ENCODE measurements at places on chromosomes 1 and 21.

DNA sequence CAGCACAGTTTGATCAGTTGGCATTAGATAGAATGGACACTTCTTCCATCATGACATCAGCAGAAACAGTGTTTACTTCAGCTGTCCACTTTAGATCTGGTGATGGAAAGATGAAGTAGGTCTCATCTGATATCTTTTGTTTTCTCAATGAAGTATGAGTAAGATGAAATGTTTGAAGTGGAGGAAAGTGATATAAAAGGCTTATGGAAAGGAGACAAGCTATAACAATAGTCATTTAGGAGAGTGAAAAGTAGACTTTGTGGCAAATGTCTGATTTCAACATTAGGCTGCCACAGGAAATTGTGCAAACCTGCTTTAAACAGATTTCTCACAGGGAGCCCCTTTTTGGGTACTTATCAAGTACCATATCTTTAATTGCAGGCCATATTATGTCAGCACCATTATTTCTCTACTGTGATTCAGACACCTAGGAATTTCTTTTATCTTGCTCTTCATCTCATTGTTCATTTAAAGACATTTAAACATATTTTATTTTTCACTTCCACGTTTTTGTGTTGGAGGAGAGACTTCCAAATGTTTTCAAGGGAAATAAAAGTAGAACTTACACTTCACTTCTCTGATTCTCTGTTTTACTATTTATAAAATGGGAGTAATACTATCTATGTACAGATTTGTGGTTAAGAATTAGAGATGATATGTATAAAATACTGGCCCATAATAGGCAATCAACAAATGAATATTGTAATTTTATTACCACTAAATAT lies 18.1 kb downstream of the PDC start:
- ATAC-seq: peak; percentile 40

DNA sequence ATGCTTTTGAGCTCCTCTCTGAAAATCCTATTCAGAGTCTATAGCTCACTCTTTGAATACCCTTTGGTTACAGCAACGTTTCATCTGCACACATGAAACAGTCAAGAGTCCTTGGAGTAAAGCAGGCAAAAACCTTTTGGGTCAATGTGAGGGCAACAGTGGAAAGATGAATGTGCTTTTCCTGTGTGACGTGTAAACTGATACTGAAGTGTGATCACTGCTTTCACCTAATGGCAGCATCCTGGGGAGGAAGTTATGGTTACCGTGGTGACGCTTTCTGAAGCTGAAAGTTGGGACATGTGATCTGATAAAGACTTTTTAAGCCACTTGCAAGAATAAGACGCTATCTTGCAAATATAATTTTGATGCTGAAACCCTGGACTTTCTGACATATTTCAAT lies 160.0 kb downstream of the SEC16B start:
- no peak for ATAC-seq

DNA sequence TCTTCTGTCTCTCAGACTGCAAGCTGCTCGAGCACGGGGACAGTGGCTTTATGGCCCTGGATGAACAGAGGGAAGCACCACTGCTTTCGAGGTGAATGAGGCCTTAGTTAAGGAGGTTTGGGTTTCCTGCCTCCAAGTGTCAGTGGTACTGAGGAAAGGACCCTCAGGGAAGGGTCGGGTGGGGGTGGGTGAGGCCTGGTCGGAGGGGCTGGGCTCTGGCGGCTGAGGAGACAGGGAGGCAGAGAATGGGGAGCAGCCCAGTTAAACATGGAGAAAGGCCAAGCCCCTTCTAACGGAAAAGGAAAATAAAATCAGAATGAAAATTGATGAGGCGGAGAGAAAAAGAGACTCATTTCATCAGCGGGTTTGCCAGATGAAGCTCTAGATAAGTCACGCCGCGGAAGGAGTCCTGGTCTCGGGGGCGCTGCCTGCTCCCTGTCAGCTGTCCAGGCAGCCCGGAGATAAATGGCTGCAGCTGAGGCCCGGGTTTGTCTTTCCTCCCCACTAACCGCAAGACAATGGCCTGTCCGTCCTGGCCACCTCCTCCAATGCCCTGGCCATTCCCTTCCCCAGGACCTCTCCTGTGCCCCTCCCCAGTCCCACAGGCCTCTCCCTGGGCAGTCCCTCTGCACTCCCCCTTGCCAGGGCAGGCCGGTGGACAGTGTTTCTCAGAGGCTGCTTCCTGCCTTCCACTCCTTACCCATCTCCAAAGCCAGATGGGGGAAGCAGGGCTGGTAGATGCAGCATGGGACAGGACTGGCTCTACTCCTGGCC lies 55.2 kb downstream of the LRRN2 start:
- no peak for ATAC-seq

GRCh38 chr1:90106311-90106710 lies 111.4 kb downstream of the ZNF326 start:
- ATAC-seq: no peak

- no peak for ATAC-seq
These were observed 552.4 kb upstream of the CHRM3 start for GRCh38 chr1:238833919-238834318.

DNA sequence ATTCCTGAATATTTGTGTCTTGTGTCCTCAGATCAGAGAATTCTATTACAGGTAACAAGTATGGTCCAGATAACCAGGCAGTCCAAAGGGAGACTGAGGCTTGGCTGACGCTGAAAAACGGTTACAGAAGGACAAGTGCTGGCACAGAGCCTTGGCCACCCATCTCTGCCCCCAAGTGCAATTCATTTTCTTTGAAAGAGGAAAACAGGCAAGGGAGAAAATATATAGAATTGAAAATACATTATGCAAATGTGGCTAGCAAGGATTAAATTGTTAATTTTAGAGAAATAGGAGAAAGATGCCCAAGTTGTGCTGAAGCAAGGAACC lies 1.2 kb downstream of the SORT1 start:
- ATAC-seq: no peak

- ATAC-seq: peak; percentile 51
These were observed 674 bp upstream of the ATXN7L2 start for GRCh38 chr1:109482791-109483671.

DNA sequence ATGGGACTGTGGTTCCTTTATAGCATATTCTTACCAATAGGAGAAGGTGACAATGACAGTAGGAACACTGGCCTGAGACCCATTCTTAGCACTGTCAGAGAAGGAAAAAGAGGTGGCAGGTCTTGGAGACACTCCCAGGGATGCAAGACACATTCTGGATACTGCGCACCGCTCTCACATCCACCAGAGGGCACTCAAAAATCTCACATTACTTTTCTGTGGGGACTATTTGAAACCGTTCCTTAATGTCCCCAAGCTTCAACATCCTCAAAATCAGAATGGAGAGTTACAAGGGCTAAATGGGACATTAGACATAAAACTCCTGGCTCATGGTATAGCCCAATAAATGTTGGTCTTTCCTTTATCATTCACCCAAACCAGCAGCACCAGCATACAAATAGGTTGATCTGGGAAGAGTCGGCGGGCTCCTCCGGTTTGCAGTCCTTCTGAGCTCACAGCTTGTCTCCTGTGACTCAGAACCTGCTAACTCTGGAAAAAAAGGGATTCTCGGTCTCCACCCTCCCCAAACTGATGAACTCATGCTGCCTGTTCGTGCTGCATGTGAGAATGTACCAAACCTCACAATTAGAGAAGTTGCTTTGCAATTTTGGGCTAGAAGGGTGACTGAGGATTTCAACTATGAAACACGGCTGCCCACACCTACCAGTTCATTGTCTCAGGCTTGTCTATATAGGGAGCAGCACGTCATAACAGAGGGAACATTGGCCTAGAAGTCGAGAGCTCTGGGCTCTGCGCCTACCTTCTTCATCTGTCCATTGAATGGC lies 40.2 kb downstream of the IL12RB2 start:
- peak; percentile 24 for ATAC-seq

GRCh38 chr1:193111641-193112090 lies 6.5 kb upstream of the GLRX2 start:
- no peak for ATAC-seq

DNA sequence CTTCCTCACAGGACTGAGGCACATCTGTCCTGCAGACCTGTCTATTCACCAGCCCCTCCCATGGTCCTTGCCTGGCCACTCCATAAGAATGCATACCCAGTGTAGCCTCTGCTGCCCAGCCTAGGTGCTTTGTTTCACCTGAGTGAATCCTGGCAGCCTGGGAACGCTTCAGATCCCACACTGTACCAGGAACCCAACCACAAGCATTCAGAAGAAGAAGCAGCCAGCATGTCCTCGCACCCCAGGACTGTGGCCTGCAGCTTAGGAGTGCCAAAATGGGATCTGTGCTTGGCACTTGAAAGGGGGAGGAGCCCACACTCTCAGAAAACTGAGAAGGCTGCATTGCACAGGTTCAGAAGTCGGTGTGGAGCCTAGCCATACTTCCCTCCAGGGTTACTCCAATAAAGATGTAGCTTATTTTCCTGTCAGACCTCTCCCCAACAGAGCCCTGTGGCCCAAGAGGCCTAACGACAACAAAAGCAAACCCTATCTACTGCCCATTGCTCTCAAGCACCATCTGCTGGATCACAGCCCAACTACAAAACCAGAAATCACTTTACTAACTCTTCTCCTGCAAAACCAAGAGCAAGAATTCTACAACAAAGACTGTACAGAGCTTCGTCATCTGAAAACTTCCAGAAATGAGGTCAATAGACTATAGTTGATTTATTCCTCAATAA lies 923.1 kb upstream of the NEGR1 start:
- ATAC-seq: no peak

DNA sequence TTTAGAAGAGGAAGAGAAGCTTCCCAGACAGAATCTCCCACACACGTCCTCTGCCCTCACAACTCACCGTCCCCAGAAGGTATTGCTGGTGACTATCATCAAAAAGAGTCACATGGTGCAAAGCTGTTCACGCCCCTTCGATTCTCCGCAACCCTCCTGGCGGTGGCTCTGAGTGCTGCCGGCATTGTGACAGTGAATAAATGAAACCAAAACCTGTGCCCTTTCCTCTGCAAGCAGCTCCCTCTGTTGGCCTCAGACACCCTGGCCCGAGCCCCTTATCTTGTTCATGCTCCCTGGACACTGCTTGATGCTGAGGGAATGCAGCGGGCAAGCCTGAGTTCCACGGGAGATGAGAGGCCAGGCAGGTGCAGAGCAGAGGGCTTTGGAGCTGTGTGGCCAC lies 510.3 kb downstream of the NPHP4 start:
- peak; percentile 48 for ATAC-seq

GRCh38 chr1:6200188-6200809 lies 904 bp upstream of the RPL22 start:
- no peak for ATAC-seq

DNA sequence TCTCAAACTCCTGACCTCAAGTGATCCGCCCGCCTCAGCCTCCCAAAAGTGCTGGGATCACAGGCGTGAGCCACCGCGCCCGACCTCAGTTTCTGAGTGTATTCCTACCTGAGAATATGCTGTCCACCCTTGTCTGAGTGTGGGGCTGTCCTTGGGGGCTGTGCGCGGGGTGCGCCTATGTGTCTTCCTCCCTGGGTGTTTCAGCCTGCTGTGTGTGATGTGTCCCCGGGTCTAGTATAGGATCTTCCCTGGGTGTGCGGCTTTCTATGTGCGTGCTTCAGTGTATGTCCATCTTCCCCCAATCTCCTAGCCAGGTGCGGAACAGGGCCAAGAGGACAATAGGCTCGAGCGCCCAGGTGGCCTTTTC lies 8.3 kb upstream of the ID3 start:
- no peak for ATAC-seq

GRCh38 chr1:1302951-1303509 lies 4.7 kb downstream of the ACAP3 start:
- ATAC-seq: no peak

GRCh38 chr1:228989992-228990827 lies 254.9 kb downstream of the RHOU start:
- no peak for ATAC-seq

GRCh38 chr1:205907794-205908193 lies 35.5 kb downstream of the SLC26A9 start:
- ATAC-seq: no peak

GRCh38 chr1:156754219-156754618 lies 2.7 kb upstream of the HDGF start:
- ATAC-seq: no peak

DNA sequence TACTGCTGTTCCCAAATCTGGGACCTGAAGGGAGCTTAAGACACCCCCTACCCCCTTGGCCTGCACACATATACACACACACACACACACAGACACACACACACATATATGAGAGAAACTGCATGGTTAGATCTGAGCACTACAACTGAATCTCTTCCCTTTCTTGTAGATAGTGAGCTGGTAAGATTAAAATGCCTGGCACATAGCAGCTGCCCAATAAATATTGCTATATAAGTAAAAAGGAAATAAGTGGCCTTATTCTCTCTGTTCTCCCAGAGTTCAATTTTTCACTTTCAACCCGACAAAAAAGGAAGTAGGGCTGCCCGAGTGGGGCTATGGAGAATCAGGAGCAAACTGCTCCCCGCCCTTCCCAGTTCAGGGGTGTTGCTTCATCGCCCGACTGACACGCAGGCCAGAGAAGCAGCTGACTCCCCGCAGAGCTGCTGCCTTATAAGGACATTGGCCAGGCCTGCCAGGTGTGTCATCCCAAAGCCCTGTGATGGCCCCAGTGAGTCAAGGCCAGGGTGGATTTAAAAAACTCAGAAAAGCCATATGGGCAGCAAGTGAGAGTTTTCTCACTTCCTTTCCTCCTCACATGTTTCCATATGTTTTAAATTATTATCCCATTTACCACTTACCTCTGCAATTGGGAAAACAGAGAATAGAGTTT lies 106.5 kb upstream of the SLC44A3 start:
- peak; percentile 62 for ATAC-seq

GRCh38 chr1:18015719-18016118 lies 91.9 kb upstream of the IGSF21 start:
- no peak for ATAC-seq

DNA sequence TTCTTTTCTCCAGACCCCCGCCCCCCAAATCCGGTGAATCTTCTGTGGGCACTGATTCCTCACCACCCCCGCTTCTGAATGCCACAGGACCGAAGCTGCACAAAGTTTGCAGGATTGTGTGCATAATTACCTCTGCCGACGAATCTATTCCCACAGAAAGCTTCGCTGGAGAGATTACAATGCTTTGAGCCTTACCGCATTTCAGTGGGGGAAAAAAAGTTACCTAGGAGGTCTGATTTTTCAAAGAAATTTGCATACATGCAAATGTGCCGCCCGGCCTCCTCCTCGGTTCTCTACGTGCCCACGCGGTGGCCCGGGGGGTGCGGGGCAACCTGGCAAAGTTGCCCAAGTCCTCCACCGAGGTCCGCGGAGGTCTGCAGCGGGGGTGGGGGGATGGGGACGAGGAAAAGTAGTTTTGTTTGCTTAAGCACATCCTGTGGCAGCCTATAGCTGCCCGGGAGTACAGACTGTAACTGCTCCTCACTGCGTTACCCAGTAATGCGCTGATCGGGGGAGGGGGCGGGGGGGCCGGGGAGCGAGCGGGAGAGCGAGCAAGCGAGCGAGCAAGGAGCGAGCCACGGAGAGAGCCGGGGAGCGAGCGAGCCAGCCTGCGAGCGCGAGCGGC lies 563 bp upstream of the NFIA start:
- peak; percentile 37 for ATAC-seq
